Vagina (tissue), 2 donors: ENCODE measurements at places on chromosomes 16 and 17.

GRCh38 chr16:49365711-49366509, 7.7 kb upstream of the C16orf78 start:
- DNase-seq = no peak

DNA sequence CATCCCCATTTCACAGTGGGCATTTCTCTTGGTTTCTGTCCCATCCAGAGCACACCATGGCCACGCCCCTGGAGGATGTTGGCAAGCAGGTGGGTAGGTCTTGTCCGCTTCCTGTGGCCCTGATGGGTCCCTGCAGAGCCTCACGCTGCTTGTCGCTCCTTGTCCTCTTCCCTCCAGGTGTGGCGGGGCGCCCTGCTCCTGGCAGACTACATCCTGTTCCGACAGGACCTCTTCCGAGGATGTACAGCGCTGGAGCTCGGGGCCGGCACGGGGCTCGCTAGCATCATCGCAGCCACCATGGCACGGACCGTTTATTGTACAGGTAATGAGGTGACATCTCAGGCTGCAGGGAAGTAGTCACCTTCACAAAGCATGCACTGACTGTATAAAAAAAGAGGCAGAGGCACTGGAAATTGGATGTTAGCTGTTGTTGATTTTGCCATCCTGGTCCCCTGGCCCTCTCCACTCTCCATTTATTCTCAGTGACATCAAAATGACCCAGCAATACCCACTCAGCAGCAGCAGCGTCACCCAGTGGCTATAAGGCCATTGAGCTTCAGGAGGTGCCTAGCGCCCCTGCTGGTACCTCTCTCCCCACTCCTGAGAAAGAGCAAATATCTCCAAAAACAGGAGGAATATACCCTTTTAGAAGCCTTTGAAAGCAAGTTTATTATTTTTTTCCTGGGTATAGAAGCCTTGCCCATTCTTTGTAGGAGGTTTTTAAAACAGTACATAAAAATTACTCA, 13.7 kb downstream of the METTL22 start:
- no peak for DNase-seq

- DNase-seq = peak; percentile 89
Observed at GRCh38 chr17:28953444-28954118, 2.3 kb upstream of the PHF12 start.

GRCh38 chr17:41420134-41420533, 4.3 kb downstream of the KRT37 start:
- no peak for DNase-seq

DNA sequence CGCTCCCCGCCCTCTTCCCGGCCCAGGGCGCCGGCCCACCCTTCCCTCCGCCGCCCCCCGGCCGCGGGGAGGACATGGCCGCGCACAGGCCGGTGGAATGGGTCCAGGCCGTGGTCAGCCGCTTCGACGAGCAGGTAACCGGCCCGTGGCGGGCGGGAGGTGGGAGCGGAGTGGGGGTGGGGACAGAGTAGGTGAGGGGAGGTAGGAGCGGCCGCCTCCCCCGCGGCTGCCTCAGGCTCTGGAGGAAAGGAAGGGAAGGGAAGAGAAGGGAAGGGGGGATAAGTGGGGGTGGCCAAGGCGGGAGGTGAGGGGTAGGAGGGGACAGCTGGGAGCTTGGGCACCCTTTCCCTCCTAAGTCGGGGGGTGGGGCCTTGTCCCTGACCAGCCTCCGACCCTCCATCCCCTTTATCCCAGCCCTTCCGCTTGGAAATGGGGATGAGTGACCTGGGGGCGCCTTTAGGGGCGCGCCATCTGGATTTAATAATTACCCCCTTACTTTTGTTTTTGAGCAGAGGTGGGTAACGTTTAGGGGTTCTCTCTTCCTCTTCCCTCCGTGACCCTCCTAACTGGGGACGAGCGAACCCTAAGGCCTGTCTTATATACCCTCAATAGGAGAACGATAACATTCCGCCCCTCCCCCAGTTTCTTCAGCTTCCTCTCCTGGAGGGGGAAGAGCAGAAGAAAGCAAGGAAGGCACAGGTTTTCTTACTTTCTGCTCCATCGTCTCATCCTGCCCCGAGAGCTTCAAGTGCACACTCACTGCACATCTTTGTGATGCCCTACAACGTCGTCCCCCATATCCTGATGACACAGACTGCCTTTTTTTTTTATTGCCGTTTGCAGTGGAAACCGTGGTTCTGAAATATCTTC, 694 bp downstream of the NF1 start:
- DNase-seq = no peak

GRCh38 chr16:56672761-56673536, 3.3 kb downstream of the MT1H start:
- no peak for DNase-seq

DNA sequence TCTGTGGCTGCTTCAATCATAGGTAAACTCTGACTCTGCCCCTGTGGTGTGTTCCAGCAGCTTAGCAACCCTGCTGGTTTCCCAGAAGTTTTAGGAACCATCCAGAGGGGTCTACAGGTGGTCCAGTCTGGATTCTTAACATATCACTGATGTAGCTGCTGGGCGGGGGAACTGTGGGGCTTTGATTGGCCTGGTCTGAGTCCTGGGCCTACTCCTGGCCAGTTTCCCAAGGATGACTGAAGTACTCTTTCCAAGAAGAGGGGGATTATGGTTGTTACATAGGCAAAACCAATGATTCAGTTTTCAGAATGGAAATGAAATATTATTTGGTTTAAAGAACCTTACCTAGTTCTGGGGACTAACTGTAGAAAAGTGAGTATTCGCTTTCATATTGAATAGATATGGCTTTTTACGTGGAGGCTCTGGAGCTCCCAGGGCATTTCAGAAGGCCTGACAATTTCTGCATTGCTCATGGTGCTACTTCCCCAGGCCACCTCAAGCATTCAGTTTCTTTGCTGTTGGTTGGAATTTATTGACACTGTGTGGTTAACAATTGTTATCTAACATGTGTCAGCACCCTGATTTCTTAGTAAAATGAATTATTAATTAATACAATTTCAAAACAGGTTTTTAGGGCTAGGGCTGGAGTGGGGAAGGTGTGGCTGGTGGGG, 38.4 kb downstream of the EPN2 start:
- no peak for DNase-seq

- DNase-seq = no peak
Observed at GRCh38 chr17:689556-690275, 24.9 kb downstream of the VPS53 start.

GRCh38 chr17:30341703-30342249, 7.9 kb upstream of the TMIGD1 start:
- DNase-seq = no peak

- DNase-seq = no peak
Observed at GRCh38 chr16:23222929-23223328, 40.4 kb downstream of the SCNN1G start.

DNA sequence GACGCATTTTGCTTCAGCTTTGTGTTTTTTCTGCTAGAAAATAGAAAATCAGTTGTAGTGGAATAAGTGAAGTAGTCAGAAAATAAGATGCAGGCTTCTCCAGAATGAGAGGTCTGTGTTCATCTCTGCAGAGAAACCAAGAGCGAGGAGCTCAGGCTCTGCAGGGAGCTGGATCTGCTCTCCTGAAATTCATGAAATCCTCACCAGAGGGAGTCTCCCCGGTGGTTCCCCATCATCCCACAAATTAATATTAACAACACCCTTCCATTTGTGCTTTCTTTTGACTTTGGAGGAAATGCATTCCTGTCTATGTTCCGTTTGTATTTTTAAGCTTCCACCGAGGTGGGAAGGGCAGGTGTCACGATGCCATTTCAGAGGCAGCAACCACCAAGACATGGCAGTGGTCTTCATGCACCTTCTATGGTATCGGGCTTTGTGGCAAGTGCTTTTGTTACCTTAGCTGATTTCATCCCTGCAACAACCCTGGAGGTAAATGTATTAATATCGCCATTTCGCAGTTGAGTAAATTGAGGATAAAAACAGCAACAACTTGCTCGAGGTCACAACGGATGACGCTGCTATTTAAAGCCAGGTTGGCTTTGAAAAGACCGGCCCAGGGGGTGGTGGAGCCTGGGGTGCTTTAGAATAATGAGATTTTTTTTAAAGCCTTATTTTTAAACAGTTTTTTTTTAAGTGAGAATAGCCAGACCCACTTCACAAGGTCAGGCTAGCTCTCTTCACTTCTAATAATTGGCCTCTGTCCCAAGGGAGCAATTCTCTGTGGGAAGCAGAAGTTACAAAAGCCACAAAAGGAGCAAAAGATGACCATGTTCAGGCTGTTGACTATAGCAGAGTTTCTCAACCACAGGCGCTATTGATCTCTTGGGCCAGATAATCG, 367.6 kb upstream of the ERCC4 start:
- no peak for DNase-seq

DNA sequence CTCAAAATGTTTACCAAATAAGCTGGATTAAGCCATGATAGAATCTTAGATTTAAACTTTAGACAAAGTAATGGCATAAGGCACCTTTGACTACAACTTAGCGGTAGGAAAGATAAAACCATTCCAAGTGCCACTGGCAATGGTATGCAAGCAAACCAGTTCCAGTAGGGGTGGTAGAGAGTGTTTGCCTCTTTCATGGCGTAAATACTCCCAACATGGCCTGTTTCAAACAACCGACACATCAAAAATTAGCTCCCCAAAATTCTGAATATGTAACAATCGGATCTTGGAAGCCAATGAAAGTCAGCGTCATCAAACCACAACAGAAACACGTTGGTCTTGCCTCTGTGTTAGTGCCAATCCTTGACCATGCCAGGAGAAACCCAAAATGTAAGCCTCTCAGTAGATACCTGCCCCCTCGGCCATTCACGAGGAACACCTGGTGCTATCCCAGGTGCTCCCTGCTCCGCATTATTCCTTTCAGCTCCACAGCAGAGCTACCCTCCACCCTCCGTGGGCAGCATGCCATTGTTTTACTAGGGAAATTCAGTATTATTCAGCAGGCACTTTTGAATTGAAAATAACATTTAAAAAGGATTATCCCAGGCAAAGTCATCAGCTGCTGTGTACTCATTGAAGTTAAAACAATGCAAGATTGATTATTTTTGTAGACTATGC, 307.8 kb upstream of the CDH11 start:
- DNase-seq = no peak

DNA sequence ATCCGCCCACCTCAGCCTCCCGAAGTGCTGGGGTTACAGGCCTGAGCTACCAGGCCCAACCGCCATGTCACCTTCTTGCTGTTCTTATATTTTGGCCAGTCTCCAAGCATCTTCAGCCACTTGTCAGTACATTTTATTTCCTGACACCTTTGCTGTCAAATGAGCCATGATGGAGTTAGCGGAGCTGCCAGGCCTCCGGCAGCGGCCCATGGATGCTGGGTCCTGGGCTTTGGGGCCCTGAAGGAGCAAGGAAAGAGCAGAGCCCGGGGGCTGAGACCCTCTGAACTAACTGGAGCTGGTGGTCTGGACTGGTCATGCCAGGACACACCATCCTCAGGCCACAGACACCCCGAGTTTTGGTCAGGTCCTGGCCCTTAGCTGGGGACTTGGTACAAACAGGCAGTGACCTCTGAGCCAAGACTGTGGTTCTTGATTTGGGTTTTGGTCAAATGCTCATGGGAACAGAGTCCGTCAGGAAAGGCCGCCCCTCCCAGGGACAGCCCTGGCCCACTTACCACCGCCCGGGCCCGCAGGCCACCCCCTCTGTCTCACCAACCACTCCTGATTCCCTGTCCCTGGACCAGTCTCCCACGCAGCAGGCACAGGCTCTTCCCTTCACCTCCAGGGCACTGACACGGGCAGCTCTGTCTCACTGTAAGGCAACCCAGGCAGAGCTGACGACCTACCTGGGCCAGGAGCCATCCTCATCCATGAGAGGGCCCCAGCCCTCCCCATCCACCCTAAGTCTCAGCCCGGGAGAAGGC, 42.0 kb downstream of the TNFRSF13B start:
- DNase-seq = no peak
